Aorta (tissue), 5 donors: ENCODE measurements at places on chromosomes 7 and 10. TPM values are rescaled to one million over a fixed set of nuclear protein-coding genes. Genes with fewer than 3 reads are reported as not detected.

INSYN2A gene
- total RNA-seq = not detected

DNA sequence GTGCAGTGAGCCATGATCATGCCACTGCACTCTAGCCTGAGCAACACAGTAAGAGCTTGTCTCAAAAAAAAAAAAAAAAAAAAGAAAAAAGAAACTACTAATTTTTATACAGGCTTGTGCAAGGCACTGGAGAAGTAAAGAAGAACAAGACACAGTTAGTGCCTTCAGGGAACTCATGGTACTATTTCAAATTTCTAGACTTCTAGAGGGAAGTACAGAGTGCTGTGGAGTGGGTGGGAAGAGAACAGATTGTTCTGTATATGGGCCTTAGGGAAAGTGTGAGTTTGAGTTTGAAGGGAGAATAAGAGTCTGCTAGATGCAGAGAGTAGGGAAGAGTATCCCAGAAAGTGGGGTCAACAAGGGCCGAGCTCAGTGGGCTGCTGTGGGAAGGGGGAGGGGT lies 234.8 kb downstream of the PHTF2 start:
- H3K27me3 ChIP-seq = no peaks in the 10 kb centered on the region
- DNase-seq = no peak
- H3K4me1 ChIP-seq = no peaks in the 10 kb centered on the region
- no peak overlapping the region for H3K27ac ChIP-seq
- no peaks in the 10 kb centered on the region for H3K36me3 ChIP-seq

PLXDC2 gene
- total RNA-seq = 87.1 TPM

GRCh38 chr10:107540981-107541380 lies 376.5 kb upstream of the SORCS1 start:
- H3K4me1 ChIP-seq = no peaks in the 10 kb centered on the region
- no peaks in the 10 kb centered on the region for H3K36me3 ChIP-seq
- no peak overlapping the region for H3K27ac ChIP-seq
- no peaks in the 10 kb centered on the region for H3K27me3 ChIP-seq

DNA sequence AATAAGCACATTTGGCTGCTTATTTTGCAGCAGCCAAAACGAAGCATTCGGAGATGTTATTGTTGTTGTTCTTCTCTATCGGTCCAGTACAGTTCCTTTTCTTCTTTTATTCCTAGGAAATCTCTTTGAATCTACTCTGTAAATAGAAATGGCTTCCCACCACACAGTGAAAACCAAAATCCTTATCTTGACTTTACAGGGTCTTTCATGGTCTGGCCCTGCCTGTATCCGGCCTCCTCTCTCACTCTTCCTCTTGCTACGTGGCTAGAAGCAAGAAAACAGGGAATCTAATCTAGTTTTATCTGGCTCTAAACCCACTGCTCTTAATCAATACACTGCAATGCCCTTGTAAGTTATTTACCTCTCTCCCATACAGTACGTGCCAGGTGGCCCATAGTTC lies 926.0 kb upstream of the C7orf33 start:
- no peak overlapping the region for H3K4me3 ChIP-seq
- no peaks in the 10 kb centered on the region for H3K27me3 ChIP-seq
- H3K27ac ChIP-seq = no peak overlapping the region
- H3K4me1 ChIP-seq = no peaks in the 10 kb centered on the region
- no peaks in the 10 kb centered on the region for H3K36me3 ChIP-seq
- DNase-seq = no peak

C10orf143 gene
- total RNA-seq = 1.9 TPM

DNA sequence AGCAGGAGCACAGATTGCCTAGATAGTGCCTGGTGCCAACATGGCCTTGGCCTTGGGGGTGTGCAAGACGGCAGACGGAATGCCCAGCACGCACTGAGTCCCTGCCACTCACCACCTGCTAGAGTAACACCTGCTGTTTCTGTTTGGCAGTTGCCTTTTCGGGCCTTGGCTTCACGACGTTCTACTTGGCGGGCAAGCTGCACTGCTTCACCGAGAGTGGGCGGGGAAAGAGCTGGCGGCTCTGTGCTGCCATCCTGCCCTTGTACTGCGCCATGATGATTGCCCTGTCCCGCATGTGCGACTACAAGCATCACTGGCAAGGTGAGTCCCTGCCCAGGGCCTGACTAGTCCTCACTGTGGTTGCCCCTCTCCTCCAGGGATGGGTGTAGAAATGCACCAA lies 118.0 kb downstream of the PLPP4 start:
- no peak overlapping the region for H3K4me3 ChIP-seq
- H3K4me1 ChIP-seq = no peaks in the 10 kb centered on the region
- no peaks in the 10 kb centered on the region for H3K27me3 ChIP-seq

DNA sequence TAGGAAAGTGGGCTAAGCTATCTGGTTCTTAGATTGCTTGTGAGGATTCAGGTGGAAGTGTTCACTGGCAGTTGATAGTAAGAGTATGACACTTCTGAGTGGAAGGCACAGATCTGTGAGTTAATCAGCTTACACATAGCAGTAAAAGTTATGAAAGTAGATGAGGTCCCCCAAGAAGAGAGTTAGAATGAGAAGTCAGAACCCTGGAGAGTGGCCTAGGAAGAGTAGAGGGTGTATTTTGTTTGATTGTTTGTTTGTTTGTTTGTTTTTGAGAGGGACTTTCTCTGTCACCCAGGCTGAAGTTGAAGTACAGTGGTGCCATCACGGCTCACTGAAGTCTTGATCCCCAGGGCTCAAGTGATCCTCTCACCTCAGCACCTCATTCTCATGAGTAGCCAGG lies 44.1 kb downstream of the SP4 start:
- H3K4me3 ChIP-seq = no peak overlapping the region
- H3K27ac ChIP-seq = no peak overlapping the region
- no peaks in the 10 kb centered on the region for H3K27me3 ChIP-seq

- no peaks in the 10 kb centered on the region for H3K27me3 ChIP-seq
- no peaks in the 10 kb centered on the region for H3K36me3 ChIP-seq
- H3K27ac ChIP-seq = no peak overlapping the region
- H3K4me1 ChIP-seq = no peaks in the 10 kb centered on the region
These were observed 16.7 kb downstream of the FAM107B start for GRCh38 chr10:14757986-14758385.

DNA sequence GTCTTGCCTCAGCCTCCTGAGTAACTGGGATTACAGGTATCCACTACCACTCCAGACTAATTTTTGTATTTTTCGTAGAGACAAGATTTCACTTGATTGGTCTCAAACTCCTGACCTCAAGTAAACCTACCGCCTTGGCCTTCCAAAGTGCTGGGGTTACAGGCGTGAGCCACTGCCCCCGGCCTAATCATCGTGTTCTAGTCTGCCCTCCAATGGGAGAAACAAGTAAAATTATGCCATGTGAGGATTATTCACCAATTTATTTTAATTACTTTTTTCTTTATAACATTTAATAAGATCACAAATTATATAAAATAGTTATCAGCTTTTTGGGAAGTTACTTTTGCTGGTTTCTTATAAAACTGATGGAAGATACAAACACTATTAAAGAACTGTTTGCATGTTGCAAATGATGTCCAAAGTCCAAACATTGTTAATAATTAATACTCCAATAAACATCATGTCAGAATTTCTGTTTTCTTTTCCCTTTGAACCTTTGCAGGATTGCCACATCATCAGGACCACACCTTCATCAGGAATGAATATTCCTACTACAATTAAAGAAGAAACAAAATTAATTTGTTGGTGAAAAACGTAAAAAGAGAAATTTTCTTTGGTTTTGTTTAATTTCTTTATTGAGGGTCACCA lies 786 bp upstream of the AKR1C4 start:
- H3K4me1 ChIP-seq = no peaks in the 10 kb centered on the region
- no peaks in the 10 kb centered on the region for H3K36me3 ChIP-seq
- DNase-seq = no peak
- H3K4me3 ChIP-seq = no peak overlapping the region

WEE2 gene
- total RNA-seq = 0.12 TPM

ZNF398 gene
- 14.1 TPM for total RNA-seq
